ENCODE measurements at places on chromosomes 5 and 9.

GRCh38 chr9:93590609-93591234, 14.3 kb downstream of the PHF2 start:
- DNase-seq: no peak

- no peak for DNase-seq
Observed at GRCh38 chr9:36584620-36585460, 12.1 kb downstream of the MELK start.

- peak; percentile 61 for DNase-seq
Observed at GRCh38 chr5:36079200-36079781, 12.6 kb upstream of the UGT3A2 start.

DNA sequence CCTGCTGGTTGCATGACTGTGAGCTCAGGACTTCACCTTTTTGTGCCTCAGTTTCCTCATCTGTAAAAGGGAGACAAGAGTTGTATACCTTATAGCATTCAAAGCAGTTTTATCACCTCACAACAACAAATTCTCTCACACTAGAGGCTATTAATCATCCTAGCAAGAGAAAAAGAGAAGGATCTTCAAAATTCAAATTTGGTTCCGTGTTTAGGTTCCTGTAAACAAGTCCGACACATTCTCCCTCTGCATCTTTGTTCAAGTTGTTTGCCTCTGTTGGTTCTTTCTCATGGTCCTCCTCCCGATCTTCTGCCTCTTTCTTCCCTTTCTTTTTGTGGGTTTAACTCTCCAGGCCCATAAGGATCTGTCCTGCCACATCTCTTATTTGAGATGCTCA, 218.0 kb downstream of the PIK3R1 start:
- no peak for DNase-seq

DNA sequence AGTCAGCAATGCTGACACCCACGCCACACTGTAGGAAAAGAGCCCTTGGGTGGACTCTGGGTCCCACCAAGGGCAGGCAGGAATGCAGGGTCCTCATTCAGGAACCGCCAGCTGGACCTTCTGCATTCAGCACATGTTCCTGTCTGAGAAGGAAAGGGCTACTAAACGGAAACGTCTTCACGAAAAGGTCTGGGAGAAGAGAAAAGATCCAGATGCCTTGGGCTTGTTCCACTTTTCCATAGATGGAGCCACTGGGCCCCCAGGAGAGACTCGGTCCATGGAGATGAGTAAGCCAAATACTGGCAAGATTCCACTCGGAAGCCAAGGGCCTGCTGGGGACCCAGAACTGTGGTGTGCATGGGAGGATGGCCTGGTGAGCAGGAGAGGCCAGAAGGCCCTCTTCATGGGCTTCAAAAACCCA, 38.4 kb downstream of the LHFPL2 start:
- DNase-seq: no peak

DNA sequence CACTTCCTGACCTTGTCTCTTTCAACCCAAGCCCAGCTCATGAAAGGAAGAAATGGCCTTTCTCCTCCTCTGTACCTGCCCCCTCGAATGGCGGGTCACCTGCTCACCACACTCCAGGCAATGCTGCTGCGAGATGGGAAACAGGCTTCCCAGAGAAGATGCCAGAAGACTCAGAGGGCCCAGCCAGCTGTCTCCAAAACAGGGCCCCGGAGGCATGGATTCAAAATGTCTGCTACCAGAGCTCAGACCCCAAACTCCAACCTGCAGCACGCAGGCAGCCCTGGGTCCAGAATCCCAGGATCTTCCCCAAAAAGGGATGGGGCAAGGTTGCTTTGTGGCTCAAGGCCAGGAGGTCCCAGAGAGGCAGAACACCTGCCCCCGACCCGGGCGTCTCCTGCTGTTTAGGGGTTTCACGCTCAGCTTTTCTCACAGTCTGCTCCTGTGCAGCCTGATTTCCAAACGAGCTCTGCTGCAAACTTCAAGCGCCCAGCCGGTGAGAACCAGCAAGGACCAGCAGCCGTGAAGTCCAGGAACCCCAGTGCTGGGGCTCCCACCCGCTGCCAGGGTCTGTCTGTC, 42.5 kb downstream of the VAV2 start:
- DNase-seq: no peak

DNA sequence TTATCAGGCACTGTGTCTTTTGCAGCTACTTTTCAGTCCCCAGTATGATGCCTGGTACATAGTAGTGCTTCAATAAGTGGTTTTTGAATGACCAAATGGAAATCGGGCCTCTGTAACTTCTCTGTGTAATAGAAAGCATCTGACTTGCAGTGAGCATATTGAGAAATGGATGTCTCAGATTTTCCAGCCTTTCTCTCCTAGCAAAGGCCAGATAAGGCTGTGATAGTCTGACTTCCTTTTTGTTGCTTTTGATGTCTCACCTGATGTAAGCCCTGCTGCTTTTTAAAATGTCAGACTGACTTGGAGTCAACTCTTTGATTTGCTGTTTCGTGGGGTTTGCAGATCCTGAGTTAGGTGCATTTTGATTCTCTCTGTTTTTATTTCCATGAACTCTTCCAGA, 590.0 kb upstream of the ZNF608 start:
- DNase-seq: no peak

- no peak for DNase-seq
Observed at GRCh38 chr5:141558150-141558549, 60.6 kb downstream of the DIAPH1 start.

DNA sequence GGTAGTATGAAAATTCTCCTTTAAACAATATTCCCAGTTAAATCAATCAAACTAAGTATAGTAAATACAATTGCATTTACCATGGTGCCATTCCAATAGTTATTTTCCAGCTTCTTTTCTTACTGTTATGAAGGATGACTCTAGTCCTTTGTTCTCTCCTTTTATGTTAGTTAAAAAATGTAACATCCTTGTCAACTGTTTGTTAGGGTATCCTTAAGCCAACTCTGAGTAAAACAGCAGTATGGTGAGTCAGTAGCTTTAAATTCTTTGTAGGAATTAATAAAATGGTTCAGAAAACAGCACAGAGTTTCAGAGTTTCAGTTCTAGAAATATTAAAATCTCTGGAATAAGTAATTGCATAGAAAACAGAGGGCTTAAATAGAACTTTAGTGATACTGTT, 384.4 kb downstream of the MTRR start:
- DNase-seq: no peak

DNA sequence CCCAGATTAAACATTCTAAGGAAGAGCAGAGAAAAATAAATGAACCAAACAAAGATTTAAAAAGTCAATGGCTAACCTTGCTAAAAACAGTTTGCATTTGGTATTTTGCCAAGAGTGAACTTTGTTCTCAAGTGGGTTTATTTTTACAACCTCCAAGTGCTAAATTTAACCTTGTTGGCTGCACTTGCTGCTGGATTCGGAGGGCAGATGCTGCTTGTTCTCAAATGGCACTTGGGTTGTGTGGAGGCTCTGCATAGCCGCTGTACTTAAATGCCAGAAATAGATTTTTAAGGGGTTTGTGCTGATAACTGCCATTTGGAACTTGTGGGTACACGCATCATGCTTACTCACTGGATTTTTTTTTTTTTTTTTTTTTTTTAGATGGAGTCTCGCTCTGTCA, 13.3 kb upstream of the SPATA24 start:
- DNase-seq: no peak

- no peak for DNase-seq
Observed at GRCh38 chr5:1796371-1797102, 3.1 kb downstream of the MRPL36 start.

GRCh38 chr9:137156567-137157375, 13.1 kb downstream of the LRRC26 start:
- DNase-seq: peak; percentile 56

DNA sequence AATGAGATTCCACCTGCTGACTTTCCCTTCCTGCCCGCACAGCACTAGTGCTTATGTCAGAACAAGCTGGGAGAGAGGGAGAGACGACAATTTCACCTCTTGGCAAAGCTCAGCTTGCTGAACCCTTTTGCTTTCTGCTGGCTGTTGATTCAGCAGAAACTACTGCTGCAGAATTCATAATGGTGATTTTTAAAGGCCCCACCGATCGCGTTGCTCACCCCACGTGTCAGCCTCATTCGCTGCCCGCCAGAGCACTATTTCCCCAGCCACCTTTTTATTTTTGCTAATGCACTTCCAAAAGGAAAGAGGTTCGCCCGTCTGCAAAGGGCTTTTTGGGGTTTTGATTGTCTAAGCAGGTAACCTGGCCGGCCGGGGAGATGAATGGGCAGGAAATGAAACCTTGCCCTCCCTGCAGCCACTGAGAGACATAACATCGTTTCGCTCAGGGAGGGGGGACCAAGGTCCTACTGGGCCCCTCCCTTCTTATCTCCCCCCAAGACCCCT, 1.3 kb downstream of the PPP2R2B start:
- DNase-seq: no peak

GRCh38 chr5:10546186-10546585, 17.7 kb upstream of the ANKRD33B start:
- DNase-seq: no peak

GRCh38 chr5:28523888-28524635, 1485.7 kb upstream of the CDH9 start:
- no peak for DNase-seq

DNA sequence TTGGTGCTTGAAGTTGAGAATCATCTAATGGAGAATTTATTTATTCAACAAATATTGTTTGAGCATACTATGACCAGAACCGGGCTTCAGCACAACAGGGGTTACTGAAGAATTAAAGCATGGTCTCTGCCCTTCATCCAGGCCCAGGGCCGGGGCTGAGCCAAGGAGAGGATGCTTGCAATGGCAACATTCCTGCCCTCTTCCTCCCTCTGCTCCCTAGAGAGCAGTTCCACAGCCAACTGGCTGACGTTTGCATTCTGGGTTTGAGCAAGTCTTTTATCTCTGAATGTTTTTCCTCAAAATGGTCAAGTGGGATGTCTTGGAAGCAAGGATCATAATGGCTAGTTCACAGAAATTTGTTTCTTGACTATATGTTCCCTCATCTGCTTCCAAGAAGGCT, 80.7 kb downstream of the GLDC start:
- DNase-seq: no peak

GRCh38 chr5:111720333-111720890, 36.6 kb downstream of the NREP start:
- DNase-seq: no peak

- DNase-seq: no peak
Observed at GRCh38 chr5:130002183-130002582, 97.9 kb downstream of the CHSY3 start.

DNA sequence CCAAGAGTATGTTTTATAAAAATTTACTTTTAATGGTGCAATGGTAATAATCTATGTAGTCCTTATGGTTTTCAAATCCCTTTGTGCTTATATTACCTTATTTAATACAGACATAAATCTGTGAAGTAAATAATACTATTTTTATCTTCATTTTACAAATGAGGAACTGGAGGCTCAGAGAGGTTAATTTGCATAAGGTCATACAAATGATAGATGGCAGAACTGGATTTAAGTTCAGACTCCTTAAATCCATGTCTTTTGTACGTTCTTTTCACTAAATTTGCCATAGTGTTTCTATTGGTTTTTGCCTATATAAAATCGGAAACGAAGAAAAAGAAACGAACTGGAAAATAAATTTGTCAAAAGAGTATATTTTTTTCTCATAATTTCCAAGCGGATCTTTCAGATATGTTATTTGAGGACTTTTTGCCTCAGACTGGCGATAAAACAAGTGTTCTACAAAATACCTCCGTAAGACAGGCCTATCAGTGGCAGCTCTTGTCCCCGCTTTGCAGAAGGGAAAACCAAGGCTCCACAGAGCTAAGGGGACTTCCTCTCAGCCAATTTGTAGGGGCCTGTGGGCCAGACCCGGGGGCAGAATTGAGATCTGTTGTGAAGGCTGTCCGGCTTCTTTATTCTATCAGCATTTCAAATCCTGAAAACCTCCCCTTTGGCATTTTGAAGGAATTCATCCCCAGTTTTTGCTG, 1.1 kb upstream of the TNFAIP8 start:
- DNase-seq: no peak

- DNase-seq: no peak
Observed at GRCh38 chr9:131808291-131808690, 68.4 kb upstream of the RAPGEF1 start.

GRCh38 chr9:122332083-122332482, 38.7 kb upstream of the PTGS1 start:
- DNase-seq: no peak

DNA sequence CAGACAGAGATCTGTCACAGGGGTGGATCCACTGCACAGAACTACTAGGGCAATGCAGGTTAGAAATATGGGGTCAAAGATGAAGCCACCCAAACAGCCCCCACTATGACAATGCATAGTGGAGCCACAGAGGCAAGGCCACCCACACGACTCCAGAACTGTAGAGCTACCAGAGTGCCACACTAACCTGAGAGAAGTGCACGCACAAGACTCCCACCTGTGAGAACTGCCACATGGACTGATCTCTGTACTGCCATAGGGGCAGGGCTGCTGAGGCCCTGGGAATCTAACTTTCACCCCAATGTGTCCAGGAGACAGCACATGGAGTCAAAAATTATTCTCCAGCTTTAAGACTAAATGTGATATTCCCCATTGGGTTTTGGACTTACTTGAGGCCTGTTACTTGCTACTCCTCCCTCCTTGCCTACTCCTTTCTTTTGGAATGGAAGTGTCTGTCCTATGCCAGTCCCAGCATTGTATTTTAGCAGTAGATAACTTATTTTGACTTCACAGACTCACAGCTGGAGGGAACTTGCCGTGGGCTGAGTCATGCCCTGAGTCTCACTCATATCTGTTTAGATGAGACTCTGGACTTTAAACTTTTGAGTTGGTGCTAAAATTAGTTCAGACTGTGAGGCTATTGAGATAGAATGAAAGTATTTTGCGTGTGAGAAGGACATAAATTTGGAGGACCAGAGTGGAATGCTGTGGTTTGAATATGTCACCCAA, 853.3 kb downstream of the MAT2B start:
- DNase-seq: no peak

- DNase-seq: peak; percentile 62
Observed at GRCh38 chr5:133421394-133421793, 190.9 kb downstream of the FSTL4 start.

DNA sequence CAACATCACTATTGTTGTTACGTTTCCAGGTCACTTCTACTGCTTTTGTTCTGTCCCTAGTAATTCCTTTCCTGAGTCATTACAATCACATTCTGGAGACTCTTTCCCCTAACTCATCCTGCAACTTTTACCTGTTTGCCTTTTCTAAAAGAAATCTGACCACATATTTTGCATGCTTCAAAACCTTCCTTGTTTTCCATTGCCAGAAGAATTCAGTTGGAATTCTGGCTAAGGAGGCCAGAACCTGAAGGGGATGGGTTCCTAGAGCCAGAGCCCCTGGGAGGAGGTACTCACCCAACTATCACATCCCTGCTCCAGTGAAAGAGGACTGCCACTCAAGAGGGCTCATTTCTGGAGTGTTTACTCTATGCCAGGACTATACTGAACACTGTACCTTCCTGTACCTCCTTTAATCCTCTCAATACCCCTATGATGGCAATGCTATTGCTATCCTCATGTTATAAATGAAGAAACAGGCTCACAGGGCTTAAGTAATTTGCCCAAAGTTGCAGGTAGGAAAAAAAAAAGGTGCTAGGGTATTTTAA, 42.8 kb upstream of the MAST4 start:
- DNase-seq: no peak

GRCh38 chr5:123107343-123108244, 18.6 kb downstream of the PRDM6 start:
- DNase-seq: no peak

All from retina (tissue), 1 donor.